Activated naive CD4-positive, alpha-beta T cell treated with anti-CD3 and anti-CD28 coated beads, Interleukin-2, amount 50 U/mL, for 16 hours (primary cell): ENCODE measurements at places on chromosomes 12 and 14.

DNA sequence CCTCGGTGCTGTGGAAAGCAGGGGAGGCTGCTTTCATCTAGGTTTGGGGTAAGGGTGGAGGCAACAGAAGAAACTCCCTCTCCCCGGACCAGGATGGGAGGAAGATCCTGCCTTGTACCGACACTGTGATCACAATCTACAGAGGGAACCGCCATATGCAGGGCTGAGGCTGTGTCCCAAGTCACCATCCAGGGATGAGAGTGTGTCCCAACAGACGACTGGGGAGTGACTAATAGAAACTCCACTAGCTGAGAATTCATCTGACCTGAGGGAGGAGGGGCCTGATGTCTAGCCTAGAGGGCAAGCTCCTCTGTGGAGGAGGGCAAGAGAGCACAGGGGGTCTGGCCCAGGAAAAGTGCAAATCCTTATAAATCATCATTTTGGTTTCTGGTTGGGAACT is 172.4 kb downstream of the CALM1 start:
- DNase-seq = no peak

DNA sequence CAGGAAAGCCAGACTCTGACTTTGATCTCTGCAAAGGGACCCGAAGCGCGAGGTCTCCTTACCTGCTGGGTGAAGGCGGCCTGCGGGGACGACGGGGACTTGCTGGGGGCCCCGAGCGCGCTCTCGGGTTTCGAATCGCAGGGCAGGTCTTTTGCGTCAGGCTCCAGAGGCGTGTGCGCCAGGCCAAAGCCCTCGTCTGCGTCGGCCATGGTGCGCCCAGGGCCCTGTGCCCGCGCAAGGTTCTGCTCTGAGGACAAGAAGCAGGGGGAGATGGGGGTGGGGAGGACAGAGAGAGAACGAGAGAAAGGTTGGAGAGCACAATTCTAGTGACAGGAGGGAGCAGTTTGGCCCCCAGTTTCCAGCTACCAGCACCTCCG is 2.3 kb downstream of the TBX5 start:
- no peak for DNase-seq

- no peak for DNase-seq
Observed at GRCh38 chr14:75123991-75124390, 2.9 kb downstream of the NEK9 start.

DNA sequence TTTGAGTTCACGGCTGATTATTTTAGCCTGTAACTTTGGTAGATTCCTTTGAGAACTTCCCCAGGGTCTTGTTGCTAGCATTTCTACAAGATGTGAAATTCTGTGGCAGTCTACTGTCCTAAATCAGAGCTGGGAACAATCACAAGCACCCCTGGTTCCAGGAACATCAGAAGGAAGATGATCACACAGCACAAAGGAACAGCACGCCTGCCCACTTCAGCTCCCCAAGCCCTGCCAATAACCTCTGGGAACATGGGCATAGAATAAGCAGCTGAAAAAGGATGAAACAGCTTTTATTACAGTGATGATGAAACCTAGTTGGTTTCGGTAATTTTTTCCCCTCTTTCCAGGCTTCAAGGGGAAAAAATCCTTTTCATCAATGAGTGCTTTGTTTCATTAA is 12.3 kb downstream of the GPR19 start:
- no peak for DNase-seq

DNA sequence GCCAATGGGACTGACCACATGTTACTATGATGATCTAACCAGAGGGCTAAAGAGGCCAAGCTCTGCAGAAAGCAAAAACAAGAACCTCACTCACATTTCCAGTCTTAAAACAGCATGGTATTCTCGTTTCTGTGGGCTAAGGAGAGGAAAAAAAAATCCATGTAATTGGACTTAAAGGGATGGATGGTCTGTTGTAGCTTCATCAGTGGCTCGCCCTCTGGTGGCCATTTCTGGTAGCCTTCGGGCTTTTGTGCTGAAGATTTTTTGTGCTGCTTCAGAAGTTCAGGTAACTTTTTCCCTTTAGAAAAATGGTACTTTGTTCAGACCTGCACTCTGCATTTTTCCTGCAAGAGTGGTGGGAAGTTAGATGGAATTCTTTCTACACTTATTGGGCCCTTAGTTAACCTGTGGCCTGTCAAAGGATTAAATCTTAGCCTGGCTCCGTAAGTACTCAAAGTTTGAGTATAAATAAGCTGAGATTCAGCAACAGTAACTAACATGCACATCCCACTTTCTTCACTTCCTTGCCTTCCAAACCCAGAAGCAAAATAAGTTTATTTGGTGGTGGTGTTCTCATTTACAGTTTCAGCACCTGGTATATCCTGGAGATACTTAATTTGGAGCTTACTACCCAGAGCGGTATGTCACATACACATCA is 22.3 kb downstream of the DCAF4 start:
- peak; percentile 68 for DNase-seq

DNA sequence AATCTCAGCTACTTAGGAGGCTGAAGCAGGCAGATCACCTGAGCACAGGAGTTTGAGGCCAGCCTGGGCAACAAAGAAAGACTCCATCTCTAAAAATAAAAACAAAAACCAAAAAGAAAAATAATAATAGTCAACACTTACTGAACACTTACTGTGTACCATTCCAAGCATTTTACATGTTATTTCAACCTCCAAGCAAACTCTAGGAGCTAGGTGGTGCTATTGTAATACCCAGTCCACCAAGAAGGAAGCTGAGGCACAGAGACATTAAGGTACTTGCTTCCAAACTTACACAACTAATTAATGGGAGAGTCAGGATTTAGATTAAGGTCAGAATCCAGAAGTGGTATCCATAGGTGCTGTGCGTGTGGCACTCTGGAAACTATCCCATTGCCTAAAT is 13.7 kb upstream of the OR6J1 start:
- DNase-seq = no peak

GRCh38 chr12:19242581-19242980 is 113.0 kb downstream of the PLEKHA5 start:
- DNase-seq = no peak

- peak; percentile 83 for DNase-seq
Observed at GRCh38 chr12:124771462-124772288, 92.0 kb downstream of the SCARB1 start.

DNA sequence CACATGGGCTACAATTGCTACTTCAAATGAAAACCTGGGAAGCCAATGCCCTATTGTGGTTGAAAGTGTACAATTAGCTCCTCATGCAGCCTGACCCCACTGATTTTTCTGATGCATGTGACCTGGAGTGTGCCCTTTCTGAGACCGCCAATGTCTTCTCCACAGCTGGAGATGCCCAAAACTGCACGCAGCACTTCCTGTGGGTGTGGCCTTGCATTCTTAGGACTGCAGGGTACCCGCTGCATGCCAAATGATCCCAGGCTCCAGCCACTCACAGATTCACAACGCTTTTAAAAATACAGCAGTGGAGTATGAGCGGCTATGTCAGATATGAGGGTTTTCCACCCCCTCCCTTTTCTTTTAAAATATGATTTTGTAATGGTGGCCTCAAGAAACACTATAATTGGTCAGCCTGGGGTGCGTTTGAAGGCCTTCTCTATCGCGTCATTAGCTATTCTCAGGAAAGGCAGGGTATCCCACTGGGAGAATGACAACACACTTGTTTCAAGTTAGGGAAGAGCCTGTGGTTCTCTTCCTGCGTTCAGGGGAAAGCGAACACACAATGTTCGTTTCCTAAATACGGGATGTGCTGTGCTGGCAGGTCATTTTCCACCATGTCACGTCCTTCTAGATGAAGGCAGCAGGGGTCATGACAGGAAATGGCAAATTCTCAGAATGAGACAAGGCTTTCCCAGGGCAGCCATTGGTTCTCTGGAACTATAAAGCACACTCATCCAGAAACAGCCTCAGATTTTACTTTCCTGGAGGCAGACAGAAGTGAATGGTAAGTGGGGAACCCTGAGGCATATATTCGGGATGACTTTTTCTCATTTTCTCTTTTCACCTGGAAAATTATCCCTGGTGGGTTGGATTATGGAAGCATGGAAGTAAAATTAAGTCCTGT is at the start of gene APOLD1:
TSS of gene APOLD1 (plus strand) at position 749 of the 904 bp plus-strand sequence. CDS start at position 782, 33 bp downstream.
- DNase-seq = no peak

DNA sequence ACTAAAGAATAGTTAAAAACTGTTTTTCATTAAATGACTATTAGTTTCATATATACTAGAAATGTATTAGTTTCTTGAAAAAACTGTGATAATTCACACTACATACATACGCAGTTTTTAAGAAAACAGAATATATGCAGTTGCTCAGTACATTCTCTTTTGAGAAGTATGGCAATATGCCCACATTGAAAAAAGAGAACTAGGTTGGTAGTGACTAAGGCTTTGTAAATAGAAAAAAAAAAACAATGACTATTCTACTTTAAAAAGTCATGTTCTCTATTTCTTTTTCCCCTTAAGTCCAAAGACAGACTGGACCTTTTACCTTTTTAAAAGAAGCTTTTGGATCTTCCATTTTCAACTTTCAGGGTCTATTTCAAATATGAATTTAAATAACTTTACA is 25.0 kb downstream of the SNX6 start:
- no peak for DNase-seq

DNA sequence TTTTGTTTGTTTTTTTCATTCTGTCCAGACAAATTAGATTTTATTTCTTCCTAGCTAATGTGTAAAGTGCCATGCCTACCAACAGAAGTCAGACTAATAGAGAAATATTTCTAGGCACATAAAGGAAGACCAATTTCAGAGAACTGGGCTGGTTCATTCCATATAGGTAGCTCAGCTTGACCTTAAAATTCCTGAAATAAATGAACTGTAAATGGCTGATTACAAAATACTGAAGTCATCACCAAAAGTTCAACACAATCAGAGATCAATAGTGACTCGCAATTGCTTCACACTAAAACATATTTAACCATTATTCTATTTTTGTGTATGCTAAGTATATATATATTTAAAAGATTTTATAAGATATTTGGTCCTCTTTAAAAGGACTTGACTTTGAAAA is 34.2 kb downstream of the PTPRB start:
- DNase-seq = no peak

DNA sequence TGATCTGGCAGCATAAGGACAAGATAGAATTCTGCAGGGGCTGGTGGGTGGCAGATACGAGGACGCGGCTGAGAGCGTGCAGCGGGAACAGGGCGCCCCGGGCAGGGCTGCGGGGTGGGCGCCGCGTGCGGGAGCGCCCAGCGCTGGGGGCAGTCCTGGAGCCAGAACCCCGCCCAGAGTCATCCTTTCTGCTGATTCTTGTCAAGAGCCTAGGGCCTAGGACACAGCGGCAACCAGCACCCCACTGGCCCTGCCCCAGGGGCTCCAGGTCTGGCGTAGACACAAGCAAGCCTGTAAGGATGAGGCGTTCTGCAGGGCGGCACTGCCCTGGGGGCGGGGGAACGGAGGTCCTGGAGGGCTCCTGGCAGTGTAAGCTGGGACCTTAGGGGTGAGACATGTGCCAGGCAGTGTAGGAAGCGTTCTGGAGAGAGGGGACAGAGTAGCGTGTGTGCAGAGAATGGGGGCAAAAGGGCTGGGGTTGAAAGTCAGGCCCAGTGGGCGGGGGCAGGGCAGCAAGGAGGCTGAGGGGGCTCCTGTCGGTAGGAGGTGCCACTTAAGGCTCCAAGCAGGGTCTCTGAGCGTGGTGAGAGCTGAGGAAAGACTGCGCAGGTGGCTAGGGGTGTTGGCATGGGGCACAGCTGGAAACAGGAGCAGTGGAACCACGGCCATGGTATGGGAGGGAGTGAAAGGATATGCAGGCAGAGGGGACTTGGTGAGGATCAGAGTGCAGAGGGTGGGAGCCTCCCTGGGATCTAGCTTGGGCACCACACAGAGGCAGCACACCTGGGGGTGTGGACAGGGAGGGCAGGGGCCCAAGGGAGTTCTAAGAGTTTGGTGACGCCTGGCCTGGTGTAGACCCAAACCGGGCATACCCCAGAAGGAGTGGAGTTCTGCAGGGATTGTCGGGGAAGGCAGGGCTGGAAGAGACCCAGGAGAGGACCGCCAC is 845 bp upstream of the AHNAK2 start:
- DNase-seq = no peak

GRCh38 chr14:24310265-24310645 is 315 bp downstream of the LTB4R2 start:
- DNase-seq = no peak

GRCh38 chr12:49092816-49093406 is 1.7 kb downstream of the DHH start:
- no peak for DNase-seq

GRCh38 chr12:65785500-65785899 is 38.8 kb upstream of the HMGA2 start:
- no peak for DNase-seq

DNA sequence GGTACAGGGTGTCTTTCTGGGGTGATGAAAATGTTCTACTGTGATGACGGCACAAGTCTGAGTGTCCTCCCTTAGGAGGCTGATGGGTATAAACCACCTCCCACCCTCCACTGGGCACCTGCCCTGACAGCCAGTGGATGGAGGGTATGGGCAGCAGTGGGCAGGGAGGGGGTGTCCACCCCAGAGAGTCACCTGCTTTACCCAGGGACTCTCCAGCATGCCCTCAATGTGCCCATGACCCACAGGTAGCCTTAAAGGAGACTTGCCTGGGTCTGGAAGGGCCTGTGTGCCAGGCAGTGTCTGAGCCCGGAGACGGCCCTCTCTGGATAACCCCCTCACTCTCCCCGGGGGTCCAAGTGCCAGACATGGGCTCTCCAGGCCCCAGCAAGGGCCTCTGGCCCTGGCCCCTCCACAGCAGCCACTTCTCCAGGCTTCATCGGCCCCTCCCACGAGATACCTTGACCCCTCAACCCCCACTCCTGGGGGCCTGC is 38.8 kb downstream of the CCNK start:
- DNase-seq = peak; percentile 5

DNA sequence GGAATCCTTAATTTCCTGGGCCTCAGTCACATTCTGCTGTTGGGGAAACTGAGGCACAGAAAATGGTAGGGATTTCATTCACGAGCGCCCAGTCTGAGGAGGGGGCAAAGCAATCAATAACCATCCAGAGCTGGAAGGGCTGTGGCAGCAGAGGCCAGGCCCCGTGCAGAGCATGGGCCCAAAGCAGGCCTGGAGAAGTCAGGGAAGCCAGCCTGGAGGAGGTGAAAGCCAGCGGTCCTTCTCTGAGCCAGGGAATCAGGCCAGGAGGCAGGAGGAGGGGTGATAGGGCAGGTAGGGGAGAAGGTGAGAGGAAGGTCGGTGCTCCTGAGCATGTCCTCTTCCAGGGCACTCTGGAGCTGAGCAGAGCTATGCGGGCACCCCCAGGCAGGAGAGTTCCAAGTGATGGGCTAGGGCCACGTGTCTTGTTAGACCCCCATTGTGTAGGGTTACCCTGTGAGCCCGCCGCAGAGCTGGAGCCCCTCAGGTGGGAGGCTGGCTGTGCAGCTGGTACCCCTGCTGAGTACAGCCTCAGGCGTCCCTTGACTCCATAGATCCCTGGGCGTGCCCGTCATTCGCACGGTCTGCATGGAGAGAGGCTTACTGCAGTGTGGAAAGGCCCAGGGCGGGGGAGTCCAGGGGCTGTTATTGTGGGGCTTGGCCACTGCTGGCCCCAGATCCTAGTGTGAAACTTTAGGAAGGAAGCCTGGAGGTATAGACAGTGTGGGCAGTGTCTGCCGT is 4.8 kb downstream of the TNFAIP2 start:
- DNase-seq = no peak

DNA sequence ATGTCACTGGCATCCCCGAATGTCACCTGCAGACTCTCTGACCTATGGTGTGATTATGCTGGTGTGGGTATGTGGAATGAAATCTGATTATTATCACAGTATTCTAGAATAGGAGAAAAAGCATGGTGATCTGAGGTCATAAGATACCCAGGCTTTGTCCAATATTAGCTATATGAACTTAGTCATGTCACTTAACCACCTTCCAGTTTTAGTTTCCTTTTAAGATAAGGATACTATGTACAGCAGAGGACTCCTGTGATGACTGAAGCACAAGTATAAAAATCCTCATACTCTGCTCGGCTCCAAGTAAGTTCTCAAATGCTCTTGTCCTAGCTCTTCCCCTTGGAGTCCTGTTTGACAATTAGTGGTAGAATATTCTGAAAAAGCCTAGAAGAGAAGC is 2.8 kb downstream of the GNS start:
- no peak for DNase-seq
